Fibroblast of skin of left quadriceps (primary cell): ENCODE measurements at places on chromosomes 2 and 18.

GRCh38 chr2:102193074-102193473 is 6.3 kb downstream of the IL1RL2 start:
- DNase-seq, result no peak

DNA sequence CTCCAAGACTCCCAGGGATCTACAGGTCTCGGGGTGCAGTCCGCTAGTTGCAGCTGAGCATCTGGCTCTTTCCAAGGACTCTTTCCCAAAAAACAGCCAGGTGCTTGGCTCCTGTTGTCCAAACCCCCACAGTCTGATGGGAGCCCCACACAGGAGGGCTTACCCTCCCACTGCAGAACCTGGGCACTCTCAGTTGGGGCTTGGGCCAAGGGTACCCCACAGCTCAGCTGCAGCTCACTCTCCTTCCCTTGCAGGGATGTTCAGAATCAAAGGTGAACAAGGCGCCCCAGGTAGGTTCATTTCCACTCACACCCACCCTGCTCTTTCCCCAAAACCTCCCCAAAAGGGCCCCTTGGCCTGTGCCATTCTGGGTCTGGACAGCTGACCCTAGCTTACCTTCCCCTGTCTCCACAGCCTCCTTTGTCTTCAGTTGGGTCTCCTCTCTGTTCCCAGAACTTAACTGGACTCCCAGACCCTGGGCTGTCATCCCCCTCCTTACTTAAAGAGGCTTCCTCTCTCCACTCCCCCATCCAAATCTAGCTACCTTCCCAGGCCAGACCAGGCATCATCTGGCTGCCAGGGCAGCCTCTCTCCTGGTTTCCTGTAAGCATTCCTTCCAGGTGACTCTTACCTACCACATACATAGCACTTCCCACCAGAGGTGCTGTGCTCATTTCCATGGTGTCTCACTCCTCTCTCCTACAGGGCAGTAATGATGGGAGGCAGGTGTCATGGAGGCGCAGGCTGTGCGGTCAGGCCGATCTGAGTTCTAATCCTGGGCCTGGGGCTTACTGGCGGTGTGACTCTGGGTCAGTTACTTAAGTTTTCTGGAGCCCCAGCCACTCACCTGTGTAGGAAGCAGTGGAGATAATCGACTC is 29.5 kb downstream of the MARCO start:
- DNase-seq, result no peak

- DNase-seq, result no peak
These were observed 141.0 kb downstream of the THADA start for GRCh38 chr2:43454791-43455190.

DNA sequence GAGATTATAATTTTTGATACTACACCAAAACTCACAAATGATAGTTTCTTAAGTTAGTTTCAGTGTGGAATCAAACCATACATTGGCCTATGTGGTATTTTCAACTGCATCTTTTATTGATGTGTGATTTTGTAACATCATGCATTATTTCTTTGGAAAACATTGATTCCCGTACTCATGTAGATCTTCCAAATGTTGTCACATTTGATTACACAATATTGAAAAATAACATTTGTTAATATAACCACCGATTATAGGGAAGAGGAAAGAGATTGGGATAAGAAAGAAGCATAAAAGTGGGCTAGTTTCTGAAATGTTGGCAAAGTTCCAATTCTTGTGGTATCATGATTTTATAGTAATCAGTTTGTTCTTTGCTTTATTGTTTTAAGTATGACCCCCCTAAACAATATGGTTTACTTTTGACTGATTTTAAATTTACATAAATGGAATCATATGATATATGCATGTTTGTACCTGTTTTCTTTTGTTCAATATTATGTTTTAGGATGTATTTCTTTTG is 117.2 kb upstream of the OTX1 start:
- DNase-seq, result no peak

GRCh38 chr2:191582355-191582754 is 95.6 kb upstream of the NABP1 start:
- DNase-seq, result peak; percentile 86

DNA sequence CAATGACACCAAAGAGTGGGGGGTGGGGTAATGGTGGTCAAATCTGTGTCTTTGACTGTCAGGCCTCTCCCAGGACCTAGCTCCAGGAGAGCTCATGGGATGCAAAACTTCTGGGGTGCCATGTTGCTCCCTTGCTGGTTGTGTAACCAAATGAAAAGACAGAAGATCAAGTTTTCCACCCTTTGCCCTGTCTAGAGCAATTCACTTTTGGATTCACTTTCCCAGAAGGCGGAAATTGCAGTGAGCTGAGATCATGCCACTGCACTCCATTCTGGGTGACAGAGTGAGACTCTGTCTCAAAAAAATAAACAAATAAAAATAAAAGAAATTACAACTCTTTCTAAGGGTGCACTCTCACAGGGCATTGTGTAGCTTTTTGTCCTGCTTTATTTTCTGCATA is 34.9 kb upstream of the PLA2R1 start:
- no peak for DNase-seq

GRCh38 chr2:128564131-128564530 is 245.5 kb upstream of the HS6ST1 start:
- DNase-seq, result no peak

GRCh38 chr18:74942319-74942910 is 266.5 kb downstream of the PTGR3 start:
- no peak for DNase-seq

- DNase-seq, result no peak
These were observed 2.6 kb downstream of the PKP4 start for GRCh38 chr2:158459161-158460003.

- no peak for DNase-seq
These were observed 66.1 kb downstream of the DDX1 start for GRCh38 chr2:15657759-15658158.

- DNase-seq, result no peak
These were observed 16.3 kb downstream of the PROC start for GRCh38 chr2:127434515-127434914.

- DNase-seq, result no peak
These were observed 42.0 kb upstream of the EDAR start for GRCh38 chr2:109030870-109031475.

GRCh38 chr2:58107803-58108710 is 61.5 kb downstream of the VRK2 start:
- peak; percentile 77 for DNase-seq

DNA sequence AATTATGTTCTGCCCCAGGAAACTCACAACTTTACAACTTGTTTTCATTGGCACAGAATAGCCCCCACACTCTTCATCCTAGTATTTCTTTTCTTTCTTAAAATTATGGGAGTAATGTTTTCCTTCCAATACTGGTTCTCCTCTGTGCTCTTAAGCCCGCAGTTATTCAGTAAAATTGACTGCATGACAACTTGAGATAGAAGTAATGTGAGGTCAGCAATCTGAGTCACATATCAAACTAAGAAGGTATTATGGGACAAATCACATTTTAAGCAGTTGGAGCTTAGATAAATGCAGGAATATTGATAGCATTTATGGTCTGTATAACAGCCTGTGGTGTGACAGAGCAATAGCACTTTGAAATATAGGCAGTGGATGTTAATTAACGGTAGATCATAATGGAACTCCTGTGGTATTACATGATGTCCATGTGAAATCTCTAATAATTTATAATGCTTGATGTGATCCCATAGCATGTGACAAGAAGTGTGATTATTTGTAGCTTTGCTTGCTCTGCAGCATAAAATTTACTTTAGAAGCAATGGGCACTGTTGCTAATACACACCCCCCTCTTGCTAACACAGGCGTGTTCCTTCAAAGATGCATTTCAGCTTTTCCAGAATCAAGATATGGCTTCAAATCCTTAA is 351.4 kb upstream of the CDH20 start:
- DNase-seq, result no peak

GRCh38 chr18:76697441-76697901 is 124.9 kb upstream of the ZNF236 start:
- DNase-seq, result no peak

GRCh38 chr2:149094217-149095015 is 55.9 kb downstream of the LYPD6B start:
- peak; percentile 87 for DNase-seq

DNA sequence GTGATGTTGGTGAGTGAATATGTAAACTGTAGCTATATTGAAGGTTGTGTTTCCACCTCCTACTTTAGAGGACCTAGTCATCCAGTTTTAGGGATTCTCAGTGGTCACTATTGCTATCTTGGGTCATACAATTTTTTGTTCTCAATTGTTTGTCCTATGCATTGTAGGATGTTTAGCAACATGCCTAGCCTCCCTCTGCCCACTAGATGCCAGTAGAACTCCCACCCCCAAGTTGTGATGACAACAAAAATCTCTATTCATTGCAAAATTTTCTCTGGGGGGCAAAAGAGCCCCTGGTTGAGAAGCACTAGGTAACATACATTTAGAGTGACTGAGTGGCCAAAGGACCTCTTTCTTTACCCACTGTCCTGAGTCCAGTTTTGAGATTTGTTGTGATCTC is 87.3 kb downstream of the LRRTM4 start:
- no peak for DNase-seq

- no peak for DNase-seq
These were observed 45.7 kb downstream of the SPP2 start for GRCh38 chr2:234096164-234096563.

DNA sequence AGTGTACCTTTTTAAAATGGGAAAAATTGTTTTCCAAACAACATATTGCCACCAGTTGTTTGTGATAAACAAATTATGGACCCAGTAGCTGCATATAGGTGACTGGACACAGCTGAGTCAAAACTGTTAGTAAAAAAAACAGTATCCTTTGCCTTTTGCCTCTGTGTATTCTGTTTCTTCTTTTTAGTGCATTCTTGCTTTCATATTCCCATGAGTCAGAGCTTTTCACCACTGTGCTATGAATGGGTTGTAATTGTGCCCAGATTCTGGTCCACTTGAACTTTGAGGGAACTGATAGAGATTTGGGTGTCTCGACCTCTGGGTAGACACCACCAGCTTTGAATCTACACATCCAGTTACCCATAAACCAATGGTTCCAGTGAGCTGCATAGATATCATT is 1441.9 kb upstream of the ZEB2 start:
- no peak for DNase-seq

DNA sequence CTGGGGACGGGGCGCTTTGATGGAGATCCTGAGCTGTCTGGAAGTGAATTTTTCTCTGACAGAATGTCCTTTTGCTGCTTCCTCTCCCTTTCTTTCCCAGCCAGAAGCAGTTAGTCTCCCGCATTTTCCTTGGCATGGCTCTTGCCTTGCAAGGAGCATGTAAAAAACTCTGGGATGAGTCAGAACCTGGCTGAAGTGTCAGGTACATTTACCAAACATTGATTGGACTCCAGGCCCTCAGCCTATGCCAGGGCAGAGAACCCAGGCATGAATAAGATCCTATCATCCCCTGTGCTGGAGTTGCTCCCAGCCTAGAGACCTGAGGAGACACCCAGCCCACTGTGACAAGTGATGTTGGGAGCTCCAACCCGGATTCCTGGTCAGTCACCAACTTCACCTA is 21.6 kb downstream of the STON1 start:
- no peak for DNase-seq

DNA sequence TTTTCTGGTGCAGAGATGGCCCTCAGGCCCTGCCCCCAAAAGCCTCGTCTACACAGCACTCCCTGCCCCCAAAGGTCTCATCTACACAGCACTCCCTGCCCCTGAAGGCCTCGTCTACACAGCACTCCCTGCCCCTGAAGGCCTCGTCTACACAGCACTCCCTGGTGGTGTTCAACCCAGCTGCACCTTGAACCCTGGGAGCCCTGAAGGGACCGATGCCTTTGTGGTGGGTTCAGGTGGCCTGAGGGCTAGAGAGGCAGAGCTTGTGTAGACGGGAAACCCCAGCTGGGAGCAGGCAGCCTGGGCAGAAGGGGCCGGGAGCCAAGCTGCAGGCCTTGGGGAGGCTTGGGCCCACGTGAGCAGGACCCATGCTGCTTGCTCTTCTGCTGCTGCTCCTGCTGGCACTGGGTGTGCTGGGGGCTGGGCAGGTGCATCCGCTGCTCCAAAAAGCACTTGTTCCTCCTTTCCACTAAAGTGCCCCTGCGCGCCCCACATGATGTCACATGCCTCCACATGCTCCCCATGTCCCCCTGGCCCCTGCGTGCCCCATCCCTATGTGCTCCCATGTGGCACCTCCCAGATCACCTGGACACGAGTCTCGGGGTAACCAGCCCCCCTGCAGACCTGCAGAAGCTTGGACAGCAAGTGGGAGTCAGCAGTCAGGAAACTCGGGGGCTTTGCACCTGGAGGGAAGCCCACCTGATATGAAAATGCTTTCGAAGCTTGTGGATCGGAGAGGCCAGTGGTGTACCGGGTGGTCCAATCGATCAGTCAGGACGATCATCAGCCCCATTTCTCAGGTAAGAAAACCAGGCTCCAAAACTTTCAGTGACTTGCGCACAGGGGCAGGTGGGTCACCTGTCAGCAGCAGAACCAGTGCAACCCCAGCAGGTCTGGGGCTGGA is 94.9 kb upstream of the CTDP1 start:
- no peak for DNase-seq
